ENCODE measurements at places on chromosomes 11 and 22.

- DNase-seq = no peak
These were observed 2.8 kb upstream of the SIPA1 start for GRCh38 chr11:65634905-65635731.

DNA sequence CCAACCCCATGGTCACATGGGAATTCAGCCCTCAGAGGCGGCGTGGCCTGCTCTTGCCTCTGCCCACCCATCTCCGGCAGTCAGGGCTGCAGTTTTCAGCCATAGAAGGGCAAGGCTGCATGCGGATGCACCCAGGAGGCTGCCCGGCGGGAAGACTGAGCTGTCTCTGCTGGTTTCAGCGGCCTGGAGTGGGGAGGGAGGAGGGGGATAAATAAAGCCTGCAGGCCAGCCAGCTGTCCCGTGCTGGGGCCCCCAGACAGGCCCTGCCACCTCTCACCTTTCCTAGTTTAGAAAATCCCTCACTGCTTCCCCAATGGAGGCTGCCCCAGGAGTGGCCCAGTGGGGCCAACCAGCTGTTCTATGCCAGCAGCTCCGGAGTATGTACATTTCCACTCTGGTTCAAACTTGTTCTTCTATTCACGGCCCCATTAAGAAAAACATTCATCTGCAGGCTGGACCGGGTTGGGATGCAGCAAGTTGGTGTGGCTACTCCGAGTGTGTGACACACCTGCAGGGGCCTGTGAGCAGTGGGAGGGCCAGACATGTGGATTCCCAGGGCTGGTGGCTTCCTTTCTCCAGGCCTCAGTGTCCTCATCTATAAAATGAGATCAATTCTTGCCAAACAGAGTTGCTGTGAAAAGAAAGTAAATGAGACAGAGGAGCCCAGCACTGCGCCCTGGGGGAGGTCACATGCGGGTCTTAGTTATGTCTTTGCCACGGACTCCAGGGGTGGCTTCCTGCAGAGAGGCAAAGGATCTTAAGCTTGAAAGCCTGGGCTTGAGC lies 5.0 kb downstream of the MICALL1 start:
- no peak for DNase-seq

- no peak for DNase-seq
These were observed 9.4 kb downstream of the SLCO2B1 start for GRCh38 chr11:75160220-75160757.

GRCh38 chr11:108340973-108341372 lies 118.1 kb downstream of the ATM start:
- no peak for DNase-seq

- DNase-seq = no peak
These were observed 23.3 kb downstream of the ZBTB16 start for GRCh38 chr11:114082767-114083181.

All from posterior vena cava (tissue), 2 donors.